Natural killer cell treated with Interleukin-12 subunit alpha and Interleukin-12 subunit beta and Interleukin-15 and Interleukin-18, amount 100 ng/mL, for 72 hours (primary cell): ENCODE measurements at places on chromosomes 16 and 17.
A peak's percentile ranks its signal among the peaks of the same experiment; 100 is the strongest.

GRCh38 chr17:17751489-17752088 is 70.3 kb downstream of the RAI1 start:
- no peak for DNase-seq

GRCh38 chr16:50286681-50287080 is 20.3 kb downstream of the ADCY7 start:
- no peak for DNase-seq

- no peak for DNase-seq
Measured at GRCh38 chr16:68378436-68379415, 67.9 kb downstream of the PRMT7 start.

DNA sequence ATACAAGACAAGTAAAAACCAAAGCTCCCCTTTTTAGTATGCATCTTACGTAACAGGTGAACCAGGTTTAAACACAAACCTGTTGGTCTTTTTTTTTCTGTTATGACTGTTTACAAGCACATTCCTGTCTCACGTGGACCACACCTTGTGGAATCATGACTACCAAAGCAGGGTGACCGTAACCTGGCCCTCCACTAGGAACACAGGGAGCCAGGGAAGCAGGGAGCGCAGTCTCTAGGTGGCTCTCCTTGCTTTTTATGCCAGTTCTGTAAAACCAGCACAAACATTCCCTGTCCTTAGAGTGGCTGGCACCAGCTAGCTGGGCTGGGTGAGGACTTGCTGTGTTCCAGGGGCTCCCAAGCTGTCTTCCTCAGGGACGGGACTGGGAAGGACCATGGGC is 44.1 kb downstream of the DDX19A start:
- DNase-seq: no peak

- no peak for DNase-seq
Measured at GRCh38 chr17:57354673-57355072, 98.3 kb downstream of the MSI2 start.

- peak; percentile 83 for DNase-seq
Measured at GRCh38 chr16:29806099-29806579, at the start of gene MAZ. TSS of gene MAZ (plus strand) at chr16:29806529. CDS start at chr16:29806702, 173 bp downstream.

DNA sequence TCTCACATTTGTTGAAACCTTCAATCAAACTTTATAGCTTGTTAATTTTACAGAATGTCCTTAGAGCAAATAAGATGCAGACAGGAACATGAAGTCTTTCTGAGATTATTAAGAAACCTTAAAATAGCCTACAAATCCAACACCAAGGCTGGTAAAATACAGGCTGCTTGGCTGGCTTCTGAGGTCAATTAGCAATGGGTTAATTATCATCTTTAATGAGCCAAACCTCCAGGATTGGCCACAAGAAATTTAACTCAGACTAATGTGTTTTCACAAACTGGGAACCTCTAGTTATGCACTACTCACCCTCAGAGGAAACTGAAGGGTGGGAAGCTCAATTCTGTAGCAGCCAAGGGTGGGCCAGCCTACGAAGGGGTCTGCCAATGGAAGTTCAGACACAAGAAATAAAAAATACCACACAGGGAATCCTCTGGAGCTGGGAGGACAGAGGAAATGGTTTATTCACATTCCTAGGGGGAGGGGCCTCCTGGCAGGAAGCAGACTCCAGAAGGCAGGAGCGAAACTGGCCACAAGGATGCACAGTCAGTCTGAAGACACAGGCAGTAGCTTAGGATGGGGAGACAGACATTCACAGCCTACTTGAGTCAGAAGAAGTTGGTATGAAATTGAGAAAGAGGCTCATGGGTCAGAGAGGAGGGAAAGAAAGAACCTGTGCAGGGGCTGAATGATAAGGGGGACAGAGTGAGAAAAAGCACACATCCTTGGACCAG is 36.1 kb downstream of the HIC1 start:
- no peak for DNase-seq

DNA sequence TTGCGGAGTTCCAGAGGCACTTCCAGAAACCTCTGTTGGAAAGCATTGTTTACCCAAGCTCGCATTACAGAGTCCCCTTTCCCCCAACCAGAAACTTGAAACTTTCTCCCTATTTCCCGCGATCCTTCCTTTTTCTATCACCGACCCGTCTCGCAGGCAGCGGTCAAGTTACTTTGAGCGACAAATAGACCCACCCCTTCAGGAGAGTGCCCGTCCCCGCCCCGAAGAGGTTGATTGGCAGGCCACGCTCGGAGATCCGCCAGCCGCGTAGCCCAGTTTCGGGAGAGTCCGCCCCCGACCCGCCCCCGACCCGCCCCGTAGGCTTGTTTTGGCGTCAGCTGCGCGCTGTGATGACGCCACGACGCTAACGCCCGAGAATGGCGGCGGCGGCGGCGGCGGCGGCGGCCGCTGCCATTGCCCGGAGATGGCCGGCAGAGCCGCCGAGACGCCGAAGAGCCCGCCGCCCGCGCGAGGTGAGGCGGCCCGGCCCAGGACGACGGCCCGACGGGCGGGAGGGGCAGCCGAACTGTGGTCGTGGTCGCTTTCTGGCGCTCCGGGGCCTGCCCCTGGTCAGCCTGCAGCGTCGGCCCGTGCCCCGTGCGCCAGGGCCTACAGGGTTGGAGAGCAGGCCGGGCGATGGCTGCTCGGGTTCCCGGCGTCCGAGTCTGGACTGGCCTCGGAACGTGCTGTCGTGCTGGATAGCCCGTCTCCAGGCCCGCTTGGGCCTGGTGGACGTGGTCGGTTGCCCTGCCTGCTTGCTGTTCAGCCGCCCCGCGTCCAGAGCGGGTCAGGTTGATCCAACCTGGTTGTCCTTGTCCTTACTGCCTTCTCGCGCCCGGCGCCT is at the start of gene PSKH1:
Gene PSKH1 (plus strand): TSS at position 356 of the 844 bp plus-strand sequence. CDS start 15,496 bp downstream, outside the sequence.
- DNase-seq: peak; percentile 95

- no peak for DNase-seq
Measured at GRCh38 chr16:67055712-67056487, 27.0 kb downstream of the CBFB start.

DNA sequence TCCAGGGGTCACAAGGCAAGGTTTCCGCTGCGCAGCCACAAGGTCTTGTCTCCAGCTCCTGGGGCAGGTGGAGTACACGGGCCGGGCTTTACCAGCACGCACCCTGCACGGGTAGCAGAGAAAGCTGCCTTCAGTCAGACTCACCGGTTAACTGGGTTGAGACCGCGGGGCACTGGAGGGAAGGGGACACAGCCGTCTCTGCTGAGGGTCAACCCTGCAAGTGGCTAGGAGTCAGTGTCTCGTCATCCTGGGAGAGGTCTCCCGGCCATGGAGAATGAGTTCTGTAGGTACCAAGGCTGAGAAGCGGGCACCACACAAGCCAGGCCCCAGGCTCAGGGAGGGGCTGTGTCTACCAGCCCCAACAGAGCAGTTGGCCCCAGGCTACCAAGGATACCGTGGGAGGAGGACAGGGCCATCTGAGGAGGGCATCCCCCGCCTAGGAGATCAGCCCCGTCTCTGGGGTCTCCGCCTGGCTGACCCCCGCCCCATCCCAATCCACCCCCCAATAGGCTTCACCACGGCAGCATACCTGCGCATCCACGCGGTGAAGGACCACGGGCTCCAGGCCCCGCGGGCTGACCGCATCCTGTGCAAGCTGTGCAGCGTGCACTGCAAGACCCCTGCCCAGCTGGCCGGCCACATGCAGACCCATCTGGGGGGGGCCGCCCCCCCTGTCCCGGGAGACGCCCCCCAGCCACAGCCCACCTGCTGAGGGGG is 2.8 kb upstream of the PRRT2 start:
- DNase-seq: no peak

DNA sequence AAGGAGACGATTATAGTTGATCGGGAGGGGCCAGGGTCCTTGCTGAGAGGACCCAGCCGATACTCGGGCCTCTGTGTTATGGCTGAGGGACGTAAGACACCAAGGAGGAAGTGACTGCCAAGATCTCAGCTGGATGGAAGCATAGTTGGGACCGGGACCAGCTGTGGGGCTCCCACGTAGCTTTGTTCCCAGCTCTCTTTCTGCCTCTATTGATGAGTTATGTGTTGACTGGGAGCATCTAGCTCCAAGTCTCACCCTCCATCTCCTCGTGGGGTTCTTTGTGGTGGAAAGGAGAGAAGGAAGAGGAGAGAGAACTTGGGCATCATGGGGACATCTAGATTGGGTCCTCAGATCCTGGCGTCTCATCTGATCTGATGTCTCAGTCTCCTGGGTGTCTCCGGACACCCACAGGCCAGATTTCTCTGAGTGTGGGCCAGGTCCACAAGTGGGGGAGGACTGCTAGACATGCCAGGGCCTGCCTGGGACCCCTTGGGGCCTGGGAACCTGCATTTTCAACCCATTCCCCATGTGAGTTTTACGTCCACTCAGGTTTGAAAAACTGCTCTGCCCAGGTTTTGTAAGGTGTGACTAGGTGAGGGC is 1.0 kb downstream of the MGRN1 start:
- DNase-seq: no peak

DNA sequence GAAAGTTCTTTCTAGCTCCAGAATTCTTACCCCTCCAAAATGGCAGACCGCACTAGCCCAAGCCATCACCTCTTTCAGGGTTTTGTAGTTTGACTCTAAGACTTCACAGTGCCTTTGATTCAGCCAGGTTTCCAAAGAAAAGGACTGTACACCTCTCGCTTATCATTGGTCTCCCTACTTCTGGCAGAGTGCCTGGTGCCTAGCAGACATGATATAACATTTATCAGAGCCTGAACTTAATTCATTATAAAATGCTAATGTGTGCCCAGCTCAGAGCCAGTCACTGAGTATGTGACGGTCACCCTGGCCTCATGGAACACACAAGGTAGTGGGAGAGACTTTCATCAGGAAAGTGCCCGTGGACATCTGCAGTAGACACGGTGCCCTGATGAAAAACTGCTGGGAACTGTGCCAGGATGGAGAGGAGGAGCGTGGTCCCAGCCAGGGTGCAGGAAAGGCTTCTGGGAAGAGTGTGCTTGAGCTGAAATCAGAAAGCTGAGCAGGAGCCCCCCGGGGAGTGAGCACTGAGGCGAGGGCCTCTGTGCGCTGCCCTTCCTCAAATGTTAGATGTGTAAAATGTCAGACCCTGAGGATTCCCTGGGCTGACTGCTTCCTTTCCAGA is 34.3 kb upstream of the LGALS9 start:
- no peak for DNase-seq

- no peak for DNase-seq
Measured at GRCh38 chr17:33451221-33451620, 158.1 kb upstream of the ASIC2 start.

DNA sequence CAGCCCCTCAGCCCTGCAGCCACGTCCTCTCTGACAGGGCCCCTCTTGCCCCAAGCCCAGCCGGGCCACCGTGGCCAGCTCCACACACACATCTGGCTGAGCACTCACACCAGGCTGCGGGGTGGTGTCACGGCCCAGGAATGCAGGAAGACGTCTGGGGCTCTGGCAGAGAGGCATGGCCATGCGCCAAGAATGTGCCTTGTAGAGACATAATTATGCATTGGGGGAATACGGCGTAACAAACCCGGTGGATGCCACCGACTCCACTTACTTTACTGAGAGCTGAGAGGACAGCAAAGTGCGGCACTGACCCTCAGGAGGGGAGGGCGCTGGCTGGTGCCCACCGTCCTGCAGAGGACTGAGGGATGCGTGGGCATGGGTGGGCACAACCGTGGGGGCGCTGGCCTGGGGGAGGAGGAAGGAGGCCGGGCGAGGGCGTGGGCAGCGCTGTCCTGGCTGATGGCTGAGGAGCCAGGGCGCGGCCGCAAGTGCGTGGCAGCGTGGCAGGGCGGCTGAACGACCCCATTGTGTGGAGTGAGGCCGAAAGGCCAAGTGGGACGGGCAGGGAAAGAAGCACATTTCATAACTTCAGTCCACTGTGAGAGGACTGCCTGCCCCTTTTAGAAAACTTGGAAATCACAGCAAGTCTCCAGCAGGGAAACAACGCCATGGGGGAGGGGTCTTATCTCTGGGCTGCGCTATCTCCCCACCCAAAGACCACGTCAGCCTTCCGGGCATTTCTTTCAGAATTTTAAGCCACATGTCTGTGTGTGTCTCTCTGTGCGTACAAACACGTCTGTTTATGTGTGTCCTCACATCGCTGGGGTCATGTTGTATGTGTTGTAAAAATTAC is 30.6 kb downstream of the METRNL start:
- DNase-seq: no peak

DNA sequence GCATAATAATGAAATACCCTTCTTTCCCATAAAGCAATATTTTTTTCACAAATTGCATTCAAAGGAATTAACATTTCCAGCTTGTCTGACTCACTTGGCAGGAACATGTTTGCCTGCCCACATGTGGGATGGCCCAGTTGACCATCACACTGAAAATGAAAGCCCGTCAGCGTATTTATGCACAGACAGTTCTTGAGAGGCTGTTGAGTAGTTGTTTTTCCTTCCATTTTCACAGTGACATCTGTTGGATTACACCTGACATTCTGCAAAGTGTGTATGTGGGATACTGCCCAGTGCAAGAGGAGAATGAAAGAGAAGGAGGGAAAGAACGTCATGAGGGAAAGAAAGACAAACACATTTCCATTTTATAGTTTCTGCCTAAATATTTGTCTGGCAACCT is 29.7 kb downstream of the HS3ST4 start:
- DNase-seq: no peak
